ENCODE measurements at places on chromosomes 12 and 14. TPM values are rescaled to one million over a fixed set of nuclear protein-coding genes. Genes with fewer than 3 reads are reported as not detected.

OAS2 gene
- total RNA-seq: 6.7 TPM

CYP46A1 gene
- total RNA-seq: 0.45 TPM

TMEM132C gene
- total RNA-seq: 0.40 TPM

ANKS1B gene
- 1.1 TPM for total RNA-seq

- DNase-seq: no peak
Measured at GRCh38 chr14:88695870-88696269, 96.9 kb downstream of the EML5 start.

SIRT4 gene
- total RNA-seq: 1.2 TPM

WIF1 gene
- 0.25 TPM for total RNA-seq

DNA sequence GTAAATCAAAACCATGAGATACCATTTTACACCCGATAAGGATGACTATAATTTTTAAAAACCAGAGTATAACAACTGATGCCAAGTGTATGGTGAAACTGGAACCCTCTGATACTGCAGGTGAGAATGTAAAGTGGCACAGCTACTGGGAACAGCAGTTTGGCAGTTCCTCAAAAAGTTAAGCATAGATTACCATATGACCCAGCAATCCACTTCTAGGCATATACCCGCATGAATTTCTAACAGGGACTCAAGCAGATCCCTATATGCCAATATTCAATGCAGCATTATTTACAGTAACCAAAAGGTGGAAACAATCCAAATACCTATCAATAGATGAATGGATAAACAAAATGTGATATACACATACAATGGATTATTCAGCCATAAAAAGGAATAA is 57.4 kb downstream of the BAZ1A start:
- no peak for DNase-seq

DNA sequence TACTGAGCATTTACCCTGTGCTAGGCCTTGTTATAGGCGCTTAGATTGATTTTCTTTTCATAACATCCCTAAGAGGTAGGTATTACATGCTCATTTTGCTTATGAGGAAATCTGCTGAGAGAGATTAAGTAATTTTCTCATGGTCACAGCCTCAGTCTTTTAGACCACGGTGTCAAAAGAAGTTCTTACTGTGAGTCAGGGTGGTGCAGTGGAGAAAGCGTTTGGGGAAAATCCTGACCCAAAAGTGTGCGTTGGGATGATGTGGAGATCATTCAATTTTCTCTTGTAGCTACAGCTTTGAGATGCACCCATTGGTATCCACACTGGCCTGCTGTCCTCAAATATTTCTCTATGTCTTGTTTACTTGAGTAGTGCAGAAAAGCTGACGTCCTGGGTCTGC is 8.2 kb downstream of the ANG start:
- DNase-seq: no peak

DNA sequence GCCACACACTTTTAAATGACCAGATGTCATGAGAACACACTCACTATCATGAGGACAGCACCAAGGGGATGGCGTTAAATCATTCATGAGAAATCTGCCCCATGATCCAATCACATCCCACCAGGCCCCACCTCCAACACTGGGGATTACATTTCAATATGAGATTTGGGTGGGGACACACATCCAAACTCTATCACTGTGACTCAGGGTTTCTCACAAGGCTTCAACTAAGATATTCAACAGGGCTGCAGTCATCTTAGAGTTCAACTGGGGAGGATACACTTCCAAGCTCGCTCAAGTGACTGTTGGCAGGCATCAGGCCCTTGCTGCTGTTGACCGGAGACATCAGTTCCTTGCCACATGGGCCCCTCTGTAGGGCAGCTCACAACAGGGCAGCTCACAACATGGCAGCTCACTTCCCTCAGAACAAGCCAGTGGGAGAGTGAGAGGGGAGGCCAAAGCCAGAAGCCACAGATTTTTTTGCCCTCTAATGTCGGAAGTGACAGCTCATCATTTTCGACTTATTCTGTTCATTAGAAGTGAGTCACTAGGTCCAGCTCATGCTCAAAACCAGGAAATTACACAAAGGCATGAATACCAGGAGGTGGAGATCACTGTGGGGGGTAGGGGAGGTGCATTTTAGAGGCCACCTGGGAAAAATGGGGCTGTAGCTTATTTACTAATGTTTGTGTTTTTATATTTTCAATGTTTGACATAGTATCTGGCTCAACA is 50.8 kb upstream of the PTHLH start:
- DNase-seq: no peak

DNA sequence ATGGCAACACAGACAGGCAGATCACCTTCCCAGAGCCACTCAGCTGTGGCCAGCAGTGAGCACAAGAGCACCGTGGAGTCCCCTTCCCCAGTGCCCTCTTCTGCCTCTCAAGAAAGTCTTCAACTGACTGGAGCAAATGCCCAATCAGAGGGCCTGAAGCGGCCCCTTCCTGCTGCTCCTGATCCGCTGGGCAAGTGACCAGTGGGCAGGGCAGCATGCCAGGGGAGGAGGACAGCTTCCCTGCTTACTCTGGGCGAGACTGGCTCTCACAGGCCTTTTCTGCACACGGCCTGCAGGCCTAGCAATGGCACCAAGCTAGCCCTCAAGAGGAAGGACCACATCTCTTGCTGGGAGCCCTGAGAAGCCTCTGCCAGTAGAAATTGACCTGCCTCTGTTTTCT is 890 bp downstream of the KRT71 start:
- DNase-seq: no peak

- no peak for DNase-seq
Measured at GRCh38 chr14:81319314-81319713, 80.8 kb downstream of the STON2 start.

ZNF384 gene
- 47.8 TPM for total RNA-seq

DNA sequence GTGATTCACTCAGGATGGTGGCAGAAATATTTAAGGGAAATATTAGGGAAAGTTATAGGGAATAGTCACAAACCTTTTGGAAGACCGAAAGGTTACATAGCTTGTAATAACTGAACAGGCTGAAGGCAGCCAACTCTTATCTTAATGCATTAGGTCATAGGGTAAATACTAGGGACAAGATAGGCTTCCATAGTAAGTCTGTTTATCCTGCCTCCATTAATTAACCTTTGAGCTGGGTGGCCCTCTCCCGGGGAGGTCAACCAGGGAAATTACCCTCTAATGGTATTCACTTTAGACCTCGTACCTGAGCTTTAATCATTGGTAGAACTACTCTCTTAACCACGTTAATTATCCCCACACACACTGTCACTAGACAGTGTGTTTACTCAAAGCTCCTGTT is 981.8 kb downstream of the SLC16A7 start:
- no peak for DNase-seq
